ENCODE measurements at places on chromosomes 5 and 9.
A peak's percentile ranks its signal among the peaks of the same experiment; 100 is the strongest.

- no peak for DNase-seq
Observed at GRCh38 chr5:39253196-39253595, 33.8 kb upstream of the FYB1 start.

- DNase-seq, result no peak
Observed at GRCh38 chr5:9230355-9230754, 315.5 kb downstream of the SEMA5A start.

- no peak for DNase-seq
Observed at GRCh38 chr9:13800776-13801175, 513.2 kb downstream of the NFIB start.

DNA sequence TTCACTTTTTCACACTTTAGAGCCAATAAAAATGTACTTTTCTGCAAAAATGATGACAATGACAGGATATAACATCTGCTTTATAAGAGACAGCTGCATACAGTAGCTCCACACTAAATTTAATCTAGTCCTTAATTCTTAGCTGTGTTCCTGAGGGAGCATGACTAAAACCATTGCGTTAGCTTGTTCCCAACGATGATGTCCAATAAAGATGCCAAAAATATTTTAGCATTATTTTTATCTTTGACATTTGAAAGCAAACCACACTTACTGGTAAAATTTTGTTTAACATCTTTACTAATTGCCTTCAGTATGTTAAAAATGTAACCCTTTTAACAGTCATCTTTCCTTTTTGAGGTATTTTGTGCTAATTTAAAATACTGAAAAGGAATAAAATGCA is 382.7 kb downstream of the CHSY3 start:
- DNase-seq, result no peak

DNA sequence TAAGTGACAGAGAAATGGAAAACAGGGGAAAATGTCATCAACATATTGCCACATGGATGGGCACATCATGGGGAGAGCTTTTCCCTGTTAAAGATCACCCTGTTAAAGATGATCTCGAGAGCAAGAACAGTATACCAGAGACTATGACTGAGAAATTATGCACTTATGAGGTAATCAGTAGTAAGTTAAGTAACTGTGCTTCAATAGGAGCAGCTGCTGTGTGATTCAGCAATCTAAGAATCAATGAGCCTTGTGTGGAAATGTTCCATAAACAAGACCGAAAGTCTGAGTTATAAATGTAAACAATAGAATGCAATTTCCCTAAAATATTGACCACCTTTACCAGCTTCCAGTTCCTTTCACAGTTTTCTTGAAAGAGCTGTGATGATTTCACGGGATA is 582.3 kb downstream of the CAAP1 start:
- DNase-seq, result no peak

DNA sequence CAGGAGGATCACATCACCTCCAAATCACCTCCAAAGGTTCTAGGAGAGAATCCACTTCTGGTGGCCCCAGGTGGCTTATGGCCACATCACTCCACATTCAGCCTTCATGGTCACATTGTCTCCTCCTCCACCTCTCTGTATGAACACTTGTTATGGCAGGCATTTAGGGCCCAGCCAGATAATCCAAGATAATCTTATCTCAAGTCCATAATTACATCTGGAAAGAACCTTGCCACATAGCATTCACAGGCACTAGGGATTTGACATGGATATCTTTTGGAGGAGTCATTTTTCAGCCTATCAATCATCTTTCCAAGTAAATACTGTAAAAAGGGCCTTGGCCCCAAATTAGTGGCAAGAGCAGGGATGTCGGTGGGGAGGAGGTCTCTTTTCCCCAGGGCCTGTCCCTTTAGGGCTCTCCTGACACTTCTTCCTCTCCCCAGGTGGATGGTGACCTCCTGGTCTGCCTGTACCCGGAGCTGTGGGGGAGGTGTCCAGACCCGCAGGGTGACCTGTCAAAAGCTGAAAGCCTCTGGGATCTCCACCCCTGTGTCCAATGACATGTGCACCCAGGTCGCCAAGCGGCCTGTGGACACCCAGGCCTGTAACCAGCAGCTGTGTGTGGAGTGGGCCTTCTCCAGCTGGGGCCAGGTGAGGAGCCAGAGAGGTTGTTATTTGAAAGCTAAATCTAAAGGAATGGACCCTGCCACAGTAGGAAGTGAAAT is 140.9 kb downstream of the SAXO1 start:
- DNase-seq, result no peak

- DNase-seq, result no peak
Observed at GRCh38 chr9:113581865-113582697, 118.6 kb downstream of the RGS3 start.

DNA sequence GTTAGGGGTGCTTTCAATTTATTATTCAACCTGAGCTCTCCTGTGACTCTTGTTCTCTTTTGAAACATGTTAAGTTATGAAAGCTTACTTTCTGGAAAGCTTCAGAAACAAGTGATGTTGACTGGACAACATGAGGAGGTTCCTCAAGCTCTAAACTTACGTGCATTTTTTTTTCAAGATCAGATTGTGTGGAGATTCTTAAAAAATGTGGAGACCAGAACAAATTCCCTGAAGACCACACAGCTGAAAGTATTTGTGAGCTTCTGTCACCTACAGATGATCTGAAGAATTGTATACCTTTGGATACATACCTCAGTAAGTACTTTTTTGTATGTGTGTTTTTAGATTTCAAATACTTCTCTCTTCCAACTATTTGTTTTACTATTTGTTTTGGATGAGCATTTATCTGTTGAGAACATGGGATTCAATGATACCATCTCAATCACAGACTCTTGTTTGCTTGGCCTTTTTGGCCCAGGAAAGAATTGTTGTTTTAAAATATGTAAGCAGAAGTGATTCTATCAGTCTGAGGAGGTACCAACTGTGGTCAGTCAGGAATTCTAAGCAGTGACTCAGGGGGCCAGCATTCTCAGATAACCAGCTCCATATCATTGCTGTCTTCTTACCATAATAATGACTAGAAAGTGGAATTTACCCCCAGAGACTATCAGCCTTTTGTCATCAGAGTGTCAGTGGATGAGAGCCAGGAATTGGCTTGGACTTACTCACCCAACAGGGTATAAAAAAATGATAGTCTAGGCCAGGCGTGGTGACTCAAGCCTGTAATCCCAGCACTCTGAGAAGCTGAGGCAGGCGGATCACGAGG is 34.4 kb upstream of the GLIPR2 start:
- no peak for DNase-seq

GRCh38 chr9:73845539-73845938 is 651.6 kb upstream of the RORB start:
- no peak for DNase-seq

GRCh38 chr9:81687521-81688261 is 1.7 kb downstream of the TLE1 start:
- no peak for DNase-seq

GRCh38 chr5:170986598-170986997 is 124.8 kb downstream of the RANBP17 start:
- DNase-seq, result peak; percentile 2

- DNase-seq, result no peak
Observed at GRCh38 chr9:104969116-104969515, 41.2 kb upstream of the ABCA1 start.

DNA sequence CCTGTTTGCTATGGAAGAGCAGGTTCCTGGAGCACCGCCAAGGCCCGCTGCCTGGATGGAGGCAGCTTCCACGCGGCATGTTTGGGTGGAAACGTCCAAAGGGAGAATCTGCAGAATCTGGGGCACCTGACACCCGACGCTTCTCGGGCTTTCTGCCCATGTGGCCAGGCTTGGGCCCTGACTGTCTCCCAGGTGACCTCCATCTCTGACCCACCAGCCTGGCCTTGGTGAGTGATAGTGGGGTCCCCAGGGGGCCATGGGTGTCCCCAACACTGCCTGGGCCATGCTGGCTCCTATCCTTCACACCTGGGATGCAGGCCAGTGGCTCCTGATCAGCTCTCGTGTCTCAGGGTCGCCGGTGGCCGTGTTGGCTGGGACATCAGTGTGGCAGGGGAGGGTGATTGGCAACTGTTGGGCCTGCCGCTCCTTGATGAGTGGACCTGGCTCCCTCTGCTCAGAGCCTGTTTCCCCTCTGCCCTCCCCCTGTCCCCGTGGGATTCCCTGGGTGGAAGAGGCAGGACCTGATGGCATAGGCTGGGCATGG is 34.0 kb downstream of the GLT6D1 start:
- DNase-seq, result no peak

DNA sequence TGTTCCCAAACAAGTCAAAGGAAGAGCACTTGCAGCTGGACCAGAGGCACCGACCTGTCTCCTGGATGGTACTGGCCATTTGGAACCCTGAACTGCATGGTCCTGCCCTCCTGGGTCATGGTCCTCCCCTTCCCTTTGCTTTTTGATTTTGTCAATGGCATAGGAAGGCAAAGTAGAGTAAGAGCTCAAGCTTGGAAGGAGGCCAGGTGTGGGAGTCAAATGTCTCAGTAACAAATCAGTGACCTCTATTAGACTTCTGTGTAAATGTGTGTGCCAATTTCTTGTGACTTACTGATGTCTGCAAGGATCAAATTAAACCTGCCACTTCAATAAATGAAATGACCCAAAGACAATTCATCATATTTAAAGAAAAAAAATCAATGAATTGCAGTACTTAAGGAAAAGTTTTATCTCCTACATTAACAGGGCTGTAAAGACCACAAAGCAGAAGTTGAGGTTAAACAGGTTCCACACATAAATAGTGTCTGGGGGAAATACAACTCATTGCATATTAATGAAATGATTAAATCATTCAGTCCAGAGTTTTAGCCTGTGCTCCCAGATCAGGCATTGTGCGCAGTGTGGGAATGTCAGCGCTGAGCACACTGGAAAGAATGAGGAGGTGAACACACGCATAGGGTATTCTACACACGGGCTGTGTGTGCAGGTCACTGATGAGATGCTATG is 32.7 kb downstream of the OSMR start:
- DNase-seq, result no peak

DNA sequence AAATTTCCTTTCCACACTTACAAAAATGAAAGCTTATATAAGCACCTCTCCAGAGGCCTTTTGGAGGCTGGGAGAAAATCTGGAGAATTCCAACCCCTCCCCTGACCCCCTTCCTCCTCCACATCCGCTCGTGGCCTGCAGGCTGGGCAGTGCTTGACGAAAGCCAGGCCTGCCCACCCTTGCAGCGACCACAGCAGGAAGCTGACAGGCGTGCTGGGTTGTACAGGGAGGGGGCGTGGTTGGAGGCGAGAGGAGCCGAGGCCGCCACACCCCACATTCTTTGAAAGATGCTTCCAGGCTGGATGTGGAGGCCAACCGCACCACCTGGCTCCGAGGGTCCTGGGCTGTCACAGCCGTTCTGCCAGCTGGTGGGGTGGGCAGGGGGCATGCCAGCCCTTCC is 47.8 kb upstream of the IER5L start:
- no peak for DNase-seq

GRCh38 chr5:7877851-7878250 is 8.9 kb downstream of the MTRR start:
- no peak for DNase-seq

All from NCI-H1436 (cell line).